ENCODE measurements at places on chromosomes 6 and 20.
A peak's percentile ranks its signal among the peaks of the same experiment; 100 is the strongest.

DNA sequence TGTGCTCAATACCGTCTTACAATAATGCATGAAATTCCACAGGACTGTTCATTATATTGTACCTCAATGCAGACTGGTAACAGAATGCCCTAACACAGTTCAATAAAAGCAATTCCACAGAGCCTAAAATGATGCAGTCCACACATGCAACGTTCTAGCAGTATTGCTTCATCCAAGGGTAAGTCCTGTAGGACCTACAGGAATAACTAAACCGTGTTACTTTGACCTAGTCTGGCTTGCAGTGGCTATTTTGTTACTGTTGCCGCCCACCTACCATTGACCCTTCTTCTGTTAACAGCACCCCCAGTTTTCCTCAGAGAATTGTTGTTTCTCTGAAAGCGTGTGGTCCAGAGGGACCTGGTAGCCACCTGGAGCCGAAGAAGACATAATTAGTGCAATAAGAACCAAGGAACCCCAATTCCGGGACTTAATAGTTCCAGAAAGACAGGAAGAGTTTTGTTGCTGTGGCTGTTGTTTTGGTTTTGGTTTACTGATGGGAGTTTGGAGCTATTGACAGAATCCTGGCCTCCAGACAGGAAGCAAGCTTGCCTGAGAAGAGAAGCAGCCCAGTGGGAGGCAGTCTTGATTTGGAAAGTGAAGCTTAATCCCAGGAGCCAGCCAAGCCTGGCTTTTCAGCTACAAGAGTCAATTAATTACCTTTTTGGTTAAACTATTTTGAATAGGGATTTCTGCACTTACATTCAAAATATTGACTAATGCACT is 91.3 kb downstream of the FRK start:
- DNase-seq = no peak

DNA sequence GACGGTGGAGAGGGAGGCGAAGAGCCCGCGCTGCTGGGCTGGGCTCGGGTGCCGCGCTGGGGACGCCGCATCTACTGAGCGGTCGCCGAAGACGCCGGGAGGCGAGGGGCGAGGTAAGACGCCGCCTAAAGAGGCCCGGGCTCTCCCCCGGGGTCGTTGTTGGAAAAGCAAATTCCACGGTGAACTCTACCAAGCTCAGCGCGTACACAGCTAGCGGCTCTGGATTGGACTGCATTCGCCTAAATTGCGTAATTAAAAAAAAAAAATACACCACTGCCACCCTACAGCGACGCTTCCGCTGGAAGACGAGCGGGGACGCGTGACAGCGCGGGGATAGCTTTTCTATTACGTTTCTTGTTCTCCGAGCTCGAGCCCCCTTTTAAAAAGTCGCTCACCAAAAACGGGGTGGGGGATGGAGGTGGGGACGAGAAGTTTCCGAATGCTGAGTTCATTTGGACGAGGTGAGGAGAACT is 92.0 kb upstream of the PRDM1 start:
- no peak for DNase-seq

- DNase-seq = no peak
Observed at GRCh38 chr20:32752458-32753250, 9.4 kb upstream of the COMMD7 start.

DNA sequence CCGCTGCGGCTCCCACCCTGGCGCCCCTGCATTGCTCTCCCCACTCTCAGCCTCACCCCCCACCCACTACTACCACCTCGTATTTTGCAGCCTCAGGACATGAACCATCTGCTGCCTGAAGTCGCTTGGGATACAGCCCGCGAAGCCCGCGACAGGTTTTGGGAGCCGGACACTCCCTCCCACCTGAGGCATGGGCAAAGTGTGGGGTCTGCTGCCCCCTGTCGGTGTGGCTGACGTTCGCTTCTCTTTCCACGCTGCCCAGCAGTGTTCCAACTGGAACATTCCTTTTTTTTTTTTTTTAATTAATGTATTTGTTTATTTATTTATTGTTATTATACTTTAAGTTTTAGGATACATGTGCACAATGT is 15.3 kb upstream of the LPA start:
- DNase-seq = no peak

- no peak for DNase-seq
Observed at GRCh38 chr6:15527838-15528617, 134.8 kb downstream of the DTNBP1 start.

DNA sequence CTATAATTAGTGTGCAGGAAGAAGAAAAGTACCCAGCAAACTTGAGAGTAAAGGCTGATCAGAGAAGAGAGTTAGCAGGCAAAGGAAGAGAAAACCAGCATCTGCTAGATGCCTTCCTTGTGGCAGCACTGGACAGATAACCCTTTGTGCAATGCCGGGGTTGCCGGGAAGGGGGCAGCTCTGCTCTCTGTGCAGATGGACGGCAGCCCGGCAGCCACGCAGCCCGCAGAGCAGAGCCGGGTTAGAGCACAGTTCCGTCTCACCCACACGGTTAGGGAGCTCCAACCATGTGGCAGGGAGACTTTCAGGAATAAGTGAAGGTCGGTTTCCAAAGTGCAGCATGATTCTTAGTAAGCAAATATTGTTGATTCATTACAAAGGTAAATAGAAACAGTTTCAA is 80.0 kb upstream of the RPS6KA2 start:
- peak; percentile 94 for DNase-seq

- no peak for DNase-seq
Observed at GRCh38 chr6:163712566-163712961, 298.0 kb downstream of the QKI start.

DNA sequence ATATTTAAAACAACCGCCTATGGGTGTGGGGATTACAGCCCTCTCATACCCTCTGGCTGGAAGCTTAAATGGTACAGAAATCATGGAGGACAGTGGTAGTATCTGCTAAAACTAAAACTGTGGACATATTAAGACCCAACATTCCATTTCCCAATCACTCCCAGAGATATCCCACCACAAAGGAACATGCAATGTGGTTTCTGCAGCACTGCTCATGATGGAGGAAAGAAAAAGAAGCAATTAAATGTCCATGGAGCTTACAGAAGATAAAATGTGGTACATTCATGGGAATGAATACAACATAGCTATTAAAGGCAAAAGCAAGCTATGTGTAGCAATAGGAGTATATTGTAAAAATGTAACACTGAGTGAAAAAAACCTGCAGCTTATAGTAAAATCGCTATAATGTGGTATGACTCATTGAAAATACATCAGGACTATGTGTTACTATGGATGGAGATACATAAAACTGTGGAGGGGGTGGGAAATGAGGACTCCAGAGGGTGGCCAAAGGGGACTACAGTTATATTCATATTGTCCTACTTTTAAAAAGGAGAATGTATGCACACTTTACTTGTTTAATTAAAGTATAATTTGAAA is 22.9 kb upstream of the NNAT start:
- DNase-seq = no peak

- no peak for DNase-seq
Observed at GRCh38 chr6:129320892-129321291, 389.1 kb downstream of the ARHGAP18 start.

DNA sequence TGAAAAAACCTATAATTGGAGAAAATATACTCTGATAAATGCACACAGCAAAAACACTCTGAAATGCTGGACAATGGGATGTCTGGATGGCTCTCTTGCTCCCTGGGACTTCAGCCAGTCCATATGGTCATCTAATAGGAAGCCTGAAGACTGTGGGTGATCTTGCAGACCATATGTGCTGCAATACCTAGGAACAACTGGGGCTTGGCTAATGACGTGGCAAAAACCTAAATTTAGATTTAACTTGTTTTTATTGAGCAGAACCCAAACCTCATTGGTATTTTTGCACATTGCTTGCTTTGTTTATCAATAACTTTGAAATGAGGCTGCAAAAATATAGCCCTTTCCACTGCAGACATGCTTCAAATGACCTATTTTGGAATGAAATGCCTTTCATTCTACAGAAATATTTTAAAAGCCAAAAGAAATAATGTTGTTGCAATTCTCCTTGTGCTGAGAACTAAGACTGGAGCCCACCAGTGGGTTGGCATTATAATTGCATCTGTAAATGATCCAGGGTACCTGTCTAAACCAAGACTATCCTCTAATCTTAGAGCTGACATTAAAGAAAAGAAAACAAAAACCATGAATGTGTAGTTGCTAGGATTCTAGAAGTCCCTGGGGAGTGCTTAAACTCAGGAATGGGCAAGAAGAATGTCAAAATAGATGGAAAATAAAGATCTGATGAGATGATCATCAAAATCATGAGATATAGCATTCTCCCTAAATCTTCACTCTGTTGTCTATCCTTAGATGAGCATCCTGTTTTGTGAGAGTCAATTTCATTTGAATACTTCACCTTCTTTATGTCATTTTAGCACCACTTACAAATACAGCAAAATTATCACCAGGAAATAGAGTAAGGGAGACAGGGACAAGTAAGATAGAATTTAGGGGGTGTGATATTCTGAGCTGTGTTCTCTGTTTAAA is 152.1 kb upstream of the RIMS1 start:
- no peak for DNase-seq

DNA sequence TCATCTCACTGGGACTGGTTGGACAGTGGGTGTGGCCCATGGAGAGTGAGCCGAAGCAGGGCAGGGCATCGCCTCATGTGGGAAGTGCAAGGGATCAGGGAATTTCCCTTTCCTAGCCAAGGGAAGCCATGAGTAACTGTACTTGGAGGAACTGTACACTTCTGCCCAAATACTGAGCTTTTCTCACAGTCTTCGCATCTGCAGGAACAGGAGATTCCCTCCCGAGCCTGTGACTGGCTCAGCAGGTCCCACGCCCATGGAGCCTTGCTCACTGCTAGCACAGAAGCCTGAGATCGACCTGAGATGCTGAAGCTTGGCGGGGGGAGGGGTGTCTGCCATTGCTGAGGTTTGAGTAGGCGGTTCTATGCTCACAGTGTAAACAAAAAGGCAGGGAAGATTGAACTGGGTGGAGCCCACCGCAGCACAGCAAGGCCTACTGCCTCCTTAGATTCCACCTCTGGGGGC is 10.4 kb upstream of the CALHM5 start:
- no peak for DNase-seq

- no peak for DNase-seq
Observed at GRCh38 chr6:159586684-159587083, 106.4 kb downstream of the SOD2 start.

DNA sequence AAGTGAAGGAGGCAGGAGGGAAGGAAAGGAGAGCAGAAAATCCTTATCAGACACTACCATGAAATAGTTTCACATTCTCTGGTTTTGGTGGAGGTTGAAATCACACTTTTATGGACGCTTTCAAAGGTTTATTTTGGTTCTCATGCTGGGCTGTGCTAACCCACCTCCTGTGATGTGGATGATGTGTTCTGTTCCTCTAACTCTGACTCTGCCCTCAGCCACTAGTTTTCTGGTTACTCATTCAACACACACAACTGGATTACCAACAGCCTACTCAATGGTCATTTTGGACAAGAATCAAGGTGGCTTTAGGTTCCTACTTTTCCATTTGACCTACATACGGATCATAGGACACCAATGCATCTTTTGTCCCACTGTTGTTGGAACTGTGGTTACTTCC is 522.1 kb upstream of the BTBD3 start:
- DNase-seq = no peak

DNA sequence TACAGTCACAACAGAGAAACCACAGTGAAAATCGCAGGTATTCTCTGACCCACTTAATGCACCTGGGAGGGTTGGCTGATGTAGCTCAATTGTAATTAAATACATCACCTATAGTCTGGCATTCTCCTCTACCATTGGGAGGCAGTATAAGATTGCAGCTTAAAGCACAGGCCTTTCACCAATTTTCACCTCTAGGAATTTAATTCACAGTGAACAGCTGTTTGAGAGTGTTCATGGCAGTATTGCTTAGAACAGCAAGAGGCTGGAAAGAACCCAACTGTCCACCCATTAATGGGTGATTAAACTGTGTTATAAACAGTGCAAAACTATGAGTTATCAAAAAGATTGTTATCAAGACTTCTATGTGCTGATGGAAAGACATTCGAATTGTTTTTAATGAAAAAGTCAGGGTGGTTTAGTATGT is 2.0 kb downstream of the EDEM2 start:
- DNase-seq = no peak

DNA sequence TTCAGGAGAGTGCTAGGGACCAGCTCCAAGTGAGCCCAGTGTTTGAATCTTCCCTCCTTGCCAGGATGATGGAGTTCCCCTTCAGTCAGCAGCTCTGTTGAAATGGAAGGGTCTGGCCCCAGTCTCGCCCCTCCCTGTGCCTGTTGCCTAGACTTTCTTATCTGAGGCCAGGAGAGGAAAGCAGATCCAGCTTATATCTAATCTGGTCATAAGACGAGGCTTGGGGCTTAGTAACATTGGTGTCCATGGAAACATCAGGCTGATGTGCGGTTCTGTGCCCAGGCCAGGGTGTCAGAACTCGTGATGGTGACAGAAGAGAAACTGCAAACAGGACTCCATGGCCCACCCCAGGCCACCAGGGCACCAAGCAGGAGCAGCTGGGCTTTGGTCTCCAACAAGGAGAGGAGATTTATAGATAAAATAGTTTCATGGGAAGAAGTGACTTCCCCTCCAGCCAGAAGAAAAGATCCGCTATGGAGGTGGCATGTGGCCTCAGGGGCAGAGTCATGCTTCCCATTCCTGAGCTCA is 9.8 kb downstream of the MAS1L start:
- DNase-seq = no peak

DNA sequence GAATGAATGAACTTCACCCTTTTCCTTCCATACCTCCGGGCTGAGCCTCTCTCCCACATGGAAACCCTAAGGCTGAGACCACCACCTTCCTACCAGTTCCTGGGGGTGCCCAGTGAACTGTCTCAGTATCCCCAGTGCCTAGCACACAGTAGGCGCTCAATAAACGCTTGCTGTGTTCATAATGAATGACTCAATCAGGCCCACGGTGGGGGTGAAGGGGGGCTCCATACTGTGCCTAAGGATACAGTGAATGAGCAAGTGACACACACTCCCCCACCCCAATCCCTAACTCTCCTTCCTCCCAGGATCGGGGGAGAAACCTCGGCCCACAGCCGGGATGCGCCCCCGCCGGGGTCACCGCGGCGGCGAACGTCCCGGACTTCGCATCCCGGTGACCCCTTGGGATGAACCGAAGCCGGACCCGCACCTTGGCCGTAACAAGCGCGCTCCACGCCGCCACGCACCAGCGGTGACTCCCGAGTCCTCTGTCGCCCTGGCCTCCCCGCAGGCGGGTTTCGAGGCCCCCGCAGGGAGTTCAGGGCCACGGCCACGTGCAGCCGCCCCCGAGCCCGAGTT is 592 bp downstream of the KCNG1 start:
- DNase-seq = no peak

- no peak for DNase-seq
Observed at GRCh38 chr6:153572371-153572770, 441.3 kb upstream of the RGS17 start.

GRCh38 chr20:884983-885952 is 30.9 kb downstream of the ANGPT4 start:
- no peak for DNase-seq

GRCh38 chr6:84282550-84282949 is 55.1 kb upstream of the CEP162 start:
- DNase-seq = no peak

DNA sequence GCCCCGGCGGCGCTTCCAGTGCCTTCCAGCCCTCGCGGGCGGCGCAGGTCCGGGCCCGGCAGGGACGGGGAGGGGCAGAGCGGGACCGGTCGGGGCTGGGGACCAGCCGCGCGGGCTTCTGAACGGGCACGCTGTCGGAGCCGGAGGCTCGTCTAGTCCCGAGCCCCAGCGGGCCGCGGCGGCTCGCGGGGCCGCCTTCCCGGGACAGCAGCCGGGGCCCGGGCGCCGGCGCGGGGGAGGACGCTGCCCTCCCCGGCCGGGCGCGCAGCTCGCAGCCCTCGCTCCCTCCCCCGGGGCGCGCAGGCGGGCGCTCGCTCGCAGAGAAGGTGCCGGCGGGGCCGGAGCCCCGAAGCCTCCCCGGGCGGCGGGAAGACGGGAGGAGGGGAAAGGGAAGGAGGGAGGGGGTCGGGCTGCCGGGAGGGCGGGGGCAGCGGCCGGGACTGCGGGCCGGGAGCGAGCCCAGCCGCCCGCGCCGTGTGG is 696 bp upstream of the SIRPA start:
- DNase-seq = no peak
